ENCODE measurements at places on chromosomes 12 and 14.

- DNase-seq = no peak
Measured at GRCh38 chr12:114684098-114684869, at the start of gene TBX3. TSS of gene TBX3 (minus strand) at chr12:114684175. CDS start at chr12:114683200, 975 bp downstream.

- DNase-seq = no peak
Measured at GRCh38 chr12:9221483-9221882, 13.3 kb upstream of the PZP start.

DNA sequence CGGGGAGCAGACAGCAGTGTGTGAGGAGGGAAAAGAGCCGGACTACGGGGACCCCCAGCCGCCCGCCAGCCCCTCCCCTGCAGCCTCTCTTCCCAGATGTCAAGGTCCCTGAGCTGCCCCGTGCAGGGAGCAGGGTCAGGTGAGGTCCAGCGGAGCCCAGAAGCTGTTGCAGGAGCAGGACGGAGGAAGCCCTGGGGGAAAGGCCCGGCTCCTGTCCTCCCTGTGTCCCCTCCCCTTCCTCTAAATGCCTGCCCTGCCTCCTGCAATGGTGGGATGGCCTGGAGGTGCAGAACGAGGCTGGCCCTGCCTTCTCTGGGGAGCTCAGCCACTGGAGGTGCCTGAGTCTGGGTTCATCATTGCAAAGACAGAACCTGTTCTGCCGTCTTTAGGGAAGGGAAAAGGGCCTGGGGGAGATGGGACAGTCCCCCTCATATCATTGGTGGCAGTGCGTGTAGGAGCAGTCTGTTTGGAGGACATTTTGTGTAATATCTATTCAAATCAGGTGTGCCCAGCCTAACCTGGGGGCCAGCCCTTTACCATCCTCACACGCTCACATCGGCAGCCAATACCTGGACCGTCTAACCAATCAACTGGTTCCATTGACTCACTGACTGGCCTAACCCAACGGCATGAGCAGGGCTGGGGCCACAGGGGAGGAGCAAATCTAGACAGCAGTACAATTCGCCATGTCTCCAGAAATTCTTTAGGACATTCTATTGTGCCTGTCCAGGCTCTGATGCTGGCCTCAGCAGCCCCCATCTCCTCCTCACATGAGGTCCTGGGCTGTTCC lies 364.1 kb upstream of the SFSWAP start:
- peak; percentile 37 for DNase-seq

DNA sequence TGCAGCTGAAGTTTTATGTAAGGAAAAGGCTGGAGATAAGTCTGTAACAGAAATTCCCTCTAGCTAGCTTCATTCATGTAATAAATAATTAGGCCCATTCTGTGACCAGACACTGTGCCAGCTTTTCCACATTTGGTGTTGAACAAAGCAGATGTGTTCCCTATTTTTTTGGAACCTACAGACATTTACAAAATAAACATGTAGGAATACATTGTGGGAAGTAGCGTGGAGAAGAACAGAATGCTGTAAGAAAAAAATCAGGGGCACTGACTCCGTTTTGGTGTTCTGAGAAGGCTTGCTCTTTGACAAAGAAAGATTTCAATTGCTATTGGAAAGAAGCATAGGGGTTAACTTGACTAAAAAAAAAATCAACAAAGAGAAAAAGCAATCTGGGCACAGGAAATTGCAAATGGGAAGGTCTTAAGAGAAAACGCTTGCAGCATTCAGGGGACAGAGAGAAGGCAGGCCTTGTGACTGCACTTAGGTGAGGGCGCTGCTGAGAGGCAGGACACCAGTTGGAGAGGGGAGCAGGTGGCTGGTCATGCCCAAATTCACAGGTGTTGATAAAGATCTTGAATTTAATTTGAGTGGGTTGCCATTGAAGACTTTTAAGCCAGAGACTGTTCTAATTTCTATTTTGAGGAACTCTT lies 4.0 kb downstream of the FAR2 start:
- DNase-seq = no peak

- DNase-seq = no peak
Measured at GRCh38 chr12:80681287-80681686, 26.1 kb upstream of the MYF6 start.

DNA sequence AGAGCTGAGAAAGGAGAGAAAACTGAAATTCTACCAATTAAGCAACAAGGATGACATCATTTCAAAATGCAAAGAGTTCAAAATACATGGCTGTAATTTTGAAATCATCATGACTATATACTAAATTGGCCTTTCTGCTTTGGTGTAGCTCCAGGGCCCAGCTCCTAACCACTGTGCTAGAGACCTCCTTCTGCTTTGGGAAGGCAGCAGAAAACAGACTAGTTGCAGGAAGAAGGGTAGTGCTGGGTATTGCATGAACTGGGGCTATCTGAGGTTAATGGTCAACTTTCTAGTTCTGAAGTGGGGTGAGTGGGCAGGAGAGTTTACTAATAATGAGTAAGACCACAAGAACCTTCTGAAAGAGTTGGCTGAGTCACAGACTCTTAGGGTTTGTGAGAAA lies 66.2 kb downstream of the PTGER2 start:
- no peak for DNase-seq

- DNase-seq = no peak
Measured at GRCh38 chr12:123280971-123281370, 9.3 kb upstream of the CDK2AP1 start.

DNA sequence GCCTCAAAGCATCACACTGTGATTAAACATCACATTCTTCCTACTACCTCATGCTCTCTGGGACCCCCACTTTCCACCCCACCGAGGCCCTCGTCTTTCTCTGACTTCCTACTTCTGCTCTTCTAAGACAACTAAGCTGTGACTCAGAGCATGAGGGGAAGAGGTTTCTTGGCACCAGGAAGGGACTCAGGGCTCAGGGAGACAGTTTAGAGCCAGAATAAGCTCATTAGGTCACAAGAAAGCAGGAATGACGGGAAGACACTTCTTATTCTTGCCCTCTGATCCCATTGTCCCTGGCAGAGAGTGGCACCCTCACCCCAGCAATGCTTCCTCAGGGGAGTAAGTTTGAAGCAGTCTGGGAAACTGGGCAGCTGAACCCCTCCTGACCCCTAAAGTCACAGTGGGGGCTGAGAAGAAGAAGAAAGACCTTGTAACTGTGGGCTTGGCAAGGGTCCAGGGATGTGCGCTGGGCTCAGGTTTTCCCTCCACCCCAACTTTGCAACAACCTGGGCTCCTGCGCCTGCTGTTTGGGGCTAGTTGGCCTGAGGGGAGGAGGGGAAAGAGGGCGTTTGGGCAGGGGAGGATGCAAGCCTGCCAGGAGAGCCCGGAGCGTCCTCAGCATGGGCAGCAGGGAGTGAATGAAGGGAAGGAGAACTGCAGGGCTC lies 64.6 kb upstream of the ACTN1 start:
- no peak for DNase-seq

GRCh38 chr12:66282244-66282643 lies 20.0 kb upstream of the HELB start:
- no peak for DNase-seq

- no peak for DNase-seq
Measured at GRCh38 chr12:47821346-47821706, 1.6 kb upstream of the HDAC7 start.

- no peak for DNase-seq
Measured at GRCh38 chr14:69036757-69037506, 57.8 kb upstream of the ACTN1 start.

DNA sequence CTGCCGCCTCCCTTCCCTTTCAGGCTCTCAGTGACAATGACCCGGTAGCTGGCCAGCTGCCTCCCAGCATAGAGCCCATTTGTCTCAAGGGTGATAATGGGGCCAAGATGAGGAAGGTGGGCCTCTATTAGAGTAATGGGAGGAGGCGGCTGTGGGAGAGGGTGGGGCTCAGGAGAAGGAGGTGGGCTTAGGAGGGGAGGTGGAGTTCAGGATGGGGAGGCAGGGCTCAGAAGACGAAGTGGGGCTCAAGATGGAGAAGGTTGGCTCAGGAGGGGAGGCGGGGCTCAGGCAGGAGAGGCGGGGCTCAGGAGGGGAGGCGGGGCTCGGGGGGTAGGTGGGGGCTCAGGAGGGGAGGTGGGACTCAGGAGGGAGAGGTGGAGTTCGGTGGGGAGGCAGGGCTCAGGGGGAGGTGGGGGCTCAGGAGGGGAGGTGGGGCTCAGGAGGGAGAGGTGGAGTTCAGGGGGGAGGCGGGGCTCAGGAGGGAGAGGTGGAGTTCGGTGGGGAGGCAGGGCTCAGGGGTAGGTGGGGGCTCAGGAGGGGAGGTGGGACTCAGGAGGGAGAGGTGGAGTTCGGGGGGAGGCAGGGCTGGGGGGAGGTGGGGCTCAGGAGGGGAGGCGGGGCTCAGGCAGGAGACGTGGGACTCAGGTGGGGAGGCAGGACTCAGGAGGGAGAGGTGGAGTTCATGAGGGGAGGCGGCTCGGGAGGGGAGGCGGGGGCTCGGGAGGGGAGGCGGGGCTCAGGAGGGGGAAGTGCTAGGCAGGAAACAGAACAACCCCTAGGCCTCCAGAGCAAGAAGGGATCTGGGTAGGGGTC lies 36.8 kb downstream of the IQSEC3 start:
- no peak for DNase-seq

- no peak for DNase-seq
Measured at GRCh38 chr14:55881577-55882241, 236.5 kb upstream of the PELI2 start.

GRCh38 chr14:31263485-31264133 lies 56.0 kb upstream of the HECTD1 start:
- no peak for DNase-seq

- no peak for DNase-seq
Measured at GRCh38 chr12:32170437-32170998, 63.9 kb downstream of the BICD1 start.

GRCh38 chr12:116727891-116728290 lies 10.0 kb downstream of the SPRING1 start:
- DNase-seq = no peak

- DNase-seq = no peak
Measured at GRCh38 chr12:103100257-103100831, 142.9 kb downstream of the ASCL1 start.

DNA sequence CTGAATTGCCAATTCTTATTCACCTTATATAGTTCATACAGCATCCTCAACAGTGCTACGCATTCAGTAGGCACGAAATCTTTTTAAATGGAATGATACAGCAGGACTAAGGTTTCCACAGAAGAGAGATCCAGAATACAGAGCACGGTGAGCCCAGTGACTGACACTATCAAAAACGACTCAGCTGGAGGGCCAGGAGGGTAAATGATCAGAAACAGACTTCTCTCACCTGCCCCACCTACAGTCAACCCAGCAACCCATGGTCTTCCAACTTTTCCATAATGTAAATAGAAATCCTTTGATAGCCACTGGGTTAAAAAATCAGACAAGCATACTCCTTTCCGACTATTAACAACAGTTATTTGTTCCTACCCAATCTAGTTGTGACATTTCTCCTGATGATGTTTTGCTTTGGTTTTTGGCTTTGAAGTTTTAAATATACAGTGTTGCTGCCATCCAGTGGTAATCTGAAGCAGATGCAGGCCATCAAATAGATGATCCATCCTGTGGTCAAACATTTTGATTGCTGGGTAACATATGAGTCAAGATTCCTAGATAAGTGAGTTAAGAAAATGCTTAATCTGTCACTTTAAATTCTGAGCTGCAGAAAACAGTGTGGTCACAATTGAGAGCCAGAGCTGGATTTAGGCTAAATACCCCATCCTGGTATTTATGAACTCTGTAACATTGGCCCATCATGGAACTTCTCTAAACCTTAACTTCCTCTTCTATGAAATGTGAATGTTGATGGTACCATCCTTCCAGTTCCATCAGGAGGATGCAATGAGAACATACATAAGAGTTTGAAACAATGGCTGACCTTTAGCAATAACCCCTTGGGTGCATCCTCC lies 42.0 kb downstream of the GPHB5 start:
- DNase-seq = no peak

- no peak for DNase-seq
Measured at GRCh38 chr12:123929946-123930583, 42.6 kb downstream of the CCDC92 start.

- no peak for DNase-seq
Measured at GRCh38 chr12:120417917-120418580, 19.9 kb upstream of the COX6A1 start.

GRCh38 chr12:33589576-33590114 lies 150.0 kb upstream of the SYT10 start:
- no peak for DNase-seq

DNA sequence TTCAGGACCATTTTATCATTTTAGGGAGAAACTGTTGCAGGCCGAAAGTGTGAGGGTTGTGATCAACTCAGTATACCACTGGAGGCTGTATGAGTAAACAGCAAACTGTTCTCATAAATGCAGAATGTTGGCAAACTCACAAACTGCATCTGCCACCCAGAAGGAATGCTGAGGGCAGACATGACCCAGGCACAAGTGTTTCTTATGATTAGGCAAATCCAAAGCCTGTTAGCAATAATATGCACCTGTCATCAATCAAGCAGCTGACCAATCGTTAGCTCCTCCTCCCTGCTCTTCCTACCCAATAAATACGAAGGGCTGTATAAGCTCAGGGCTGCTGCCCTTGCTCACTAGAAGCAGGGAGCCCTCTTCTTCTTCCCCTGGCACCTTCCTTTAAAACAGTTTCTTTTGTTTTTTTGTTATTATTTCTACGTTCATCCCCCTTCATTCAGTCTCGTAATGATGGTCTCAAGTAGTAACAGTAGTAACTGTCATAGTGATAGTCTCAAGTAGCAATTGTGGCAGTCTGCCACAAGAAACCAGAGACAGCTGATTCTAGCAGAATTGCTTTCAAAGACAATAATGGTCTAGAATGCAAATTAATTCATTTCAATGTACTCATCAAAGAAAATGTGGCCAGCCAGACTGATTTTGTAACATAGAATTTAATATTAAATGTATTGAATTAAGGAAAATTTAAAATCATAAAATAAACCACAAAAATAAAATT lies 15.2 kb upstream of the CCDC175 start:
- DNase-seq = no peak

DNA sequence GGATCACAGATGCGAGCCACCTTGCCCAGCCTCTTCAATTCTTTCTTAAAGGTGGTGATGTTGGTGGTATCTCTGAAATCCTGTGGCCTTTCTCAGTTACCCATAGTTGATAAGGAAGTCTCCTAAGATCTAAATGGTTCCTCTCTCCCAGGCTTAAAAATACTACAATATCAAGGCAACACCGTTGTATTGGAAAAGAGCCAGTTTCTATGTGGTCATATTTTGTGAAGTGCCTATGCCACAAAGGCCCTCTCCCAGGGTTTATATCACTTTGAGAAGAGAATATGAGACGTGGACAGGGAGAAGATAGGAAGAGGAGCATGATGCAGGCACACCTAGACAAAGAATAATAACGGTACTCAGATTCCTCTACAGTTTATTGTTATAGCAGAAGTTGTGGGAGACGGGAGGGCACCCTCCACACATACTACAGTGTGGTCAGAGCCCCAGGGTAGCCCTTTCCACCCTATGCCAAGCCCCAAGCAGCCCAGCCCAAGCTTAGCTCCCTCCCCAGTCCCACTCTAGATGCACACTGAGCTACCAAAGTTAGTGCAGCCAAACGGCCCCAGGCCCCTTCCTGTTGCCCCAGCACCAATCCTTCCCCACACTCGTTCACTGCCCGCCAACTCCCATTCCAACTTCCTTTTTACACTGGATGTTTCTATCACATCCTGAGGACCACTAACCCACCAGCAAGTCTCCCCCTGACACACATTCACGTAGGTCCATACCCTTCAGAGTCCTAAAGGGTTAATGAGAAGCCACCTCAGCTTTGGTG lies 8.3 kb downstream of the NDRG2 start:
- DNase-seq = no peak

Data from vagina (tissue), 2 donors.